ENCODE measurements at places on chromosomes 4 and X. TPM values are rescaled to one million over a fixed set of nuclear protein-coding genes. Genes with fewer than 3 reads are reported as not detected.

GRCh38 chr4:145626623-145626982 lies 7.4 kb downstream of the MMAA start:
- no peaks in the 10 kb centered on the region for H3K27me3 ChIP-seq
- no peaks in the 10 kb centered on the region for H3K4me1 ChIP-seq
- no peak overlapping the region for H3K27ac ChIP-seq
- no peaks in the 10 kb centered on the region for H3K36me3 ChIP-seq
- H3K4me3 ChIP-seq, result no peak overlapping the region

VCX3A gene
- 2.3 TPM for total RNA-seq

NHSL2 gene
- not detected for total RNA-seq

- no peak overlapping the region for H3K4me3 ChIP-seq
- H3K36me3 ChIP-seq, result no peaks in the 10 kb centered on the region
- no peaks in the 10 kb centered on the region for H3K27me3 ChIP-seq
- DNase-seq, result no peak
Measured at GRCh38 chrX:53379008-53379710, 43.3 kb downstream of the SMC1A start.

DNA sequence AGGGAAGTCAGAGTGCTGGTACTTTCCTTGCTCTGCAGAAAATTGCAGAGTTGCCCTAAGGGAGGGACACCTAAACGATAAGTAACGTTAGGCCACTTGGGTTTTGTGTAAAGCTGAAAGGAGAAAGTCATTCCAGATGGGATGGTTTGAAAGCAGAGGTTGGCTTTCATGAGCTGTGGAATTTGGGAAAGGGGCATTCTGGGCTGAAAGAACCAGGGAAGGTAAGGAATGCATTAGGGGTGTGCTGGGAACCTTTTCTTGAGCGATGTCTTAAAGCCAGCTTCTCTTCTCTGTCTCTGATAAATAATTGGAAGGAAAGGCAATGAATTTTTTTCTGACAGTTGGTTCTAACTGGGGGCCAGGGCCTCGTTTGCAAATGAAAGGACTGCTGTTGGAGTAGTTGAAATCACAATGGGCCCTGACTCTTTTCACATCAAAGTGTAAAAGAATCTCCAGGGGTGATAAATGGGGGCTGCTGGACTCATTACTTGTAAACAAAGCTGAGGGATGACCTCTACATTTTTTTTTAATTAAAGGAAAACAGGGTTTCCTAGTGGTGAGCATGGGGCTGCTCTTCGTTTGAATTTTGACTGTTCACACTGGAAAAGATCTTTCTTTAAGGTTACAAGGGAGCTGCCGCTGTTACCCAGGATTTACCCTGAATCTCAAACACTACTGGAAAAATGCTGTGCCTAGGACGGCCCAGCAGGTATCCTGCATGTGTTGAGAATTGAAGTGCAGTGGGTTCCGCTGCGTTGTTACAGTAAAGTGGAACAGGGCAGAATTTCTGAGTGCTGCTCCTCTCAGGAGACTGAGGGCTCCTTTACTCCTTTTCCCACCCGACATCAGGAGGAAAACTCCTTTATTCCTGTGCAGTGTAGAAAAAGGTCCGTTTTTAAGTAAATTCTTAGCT lies 25.0 kb downstream of the AFF1 start:
- H3K27ac ChIP-seq, result no peak overlapping the region
- no peak for DNase-seq
- H3K4me3 ChIP-seq, result no peak overlapping the region
- H3K4me1 ChIP-seq, result peaks cover 33% of the 10 kb centered on the region
- H3K36me3 ChIP-seq, result no peaks in the 10 kb centered on the region

- no peak overlapping the region for H3K4me3 ChIP-seq
- H3K27me3 ChIP-seq, result no peaks in the 10 kb centered on the region
- no peak for DNase-seq
- no peak overlapping the region for H3K27ac ChIP-seq
- H3K36me3 ChIP-seq, result no peaks in the 10 kb centered on the region
Measured at GRCh38 chrX:29233592-29234183, 646.4 kb downstream of the IL1RAPL1 start.

Data from PC-9 (cell line).